Calu3 (cell line): ENCODE measurements at places on chromosomes 6 and 20.

DNA sequence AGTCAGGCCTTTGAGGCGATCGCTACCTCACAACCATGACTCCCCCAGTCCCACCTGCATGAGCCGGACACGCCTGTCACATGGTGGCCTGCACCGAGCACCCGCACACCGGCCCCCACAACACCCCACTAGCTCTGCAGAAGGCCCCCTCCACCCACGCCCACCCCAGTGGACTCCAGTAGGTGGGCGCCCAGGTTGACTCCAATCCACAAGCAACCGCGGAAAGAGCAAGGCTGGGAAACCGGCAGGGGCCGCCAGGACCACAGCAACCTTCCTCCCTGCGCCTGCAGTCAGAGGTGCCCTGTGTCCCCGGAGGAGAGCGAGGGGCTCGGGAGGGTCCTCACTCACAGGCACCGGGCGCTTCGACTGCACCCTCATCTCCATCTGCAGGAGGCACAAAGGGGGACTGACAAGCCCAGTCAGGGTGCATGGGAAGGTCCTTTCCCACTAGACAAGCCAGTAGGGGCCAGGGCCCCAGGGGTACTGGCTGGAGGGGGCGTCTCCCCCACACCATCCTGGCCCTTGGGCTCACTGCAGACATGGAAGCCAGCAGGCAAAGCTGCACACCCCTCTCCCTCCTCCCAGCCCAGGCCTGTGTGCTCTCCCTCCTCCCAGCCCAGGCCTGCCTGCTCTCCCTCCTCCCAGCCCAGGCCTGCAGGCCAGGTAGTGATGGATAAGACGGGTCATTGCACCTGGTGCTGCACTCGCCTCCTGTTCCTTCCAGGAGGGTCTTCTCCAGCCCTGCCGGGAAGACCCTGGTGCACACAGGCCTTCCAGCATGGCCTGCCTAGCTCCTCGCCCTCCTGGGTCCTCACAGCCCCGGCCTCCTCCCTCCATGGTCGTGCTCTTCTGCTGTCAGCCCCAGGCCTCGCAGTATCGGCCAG is 137.2 kb downstream of the DLL1 start:
- DNase-seq, result no peak

- no peak for DNase-seq
Measured at GRCh38 chr20:36351937-36352336, 45.8 kb downstream of the DLGAP4 start.

DNA sequence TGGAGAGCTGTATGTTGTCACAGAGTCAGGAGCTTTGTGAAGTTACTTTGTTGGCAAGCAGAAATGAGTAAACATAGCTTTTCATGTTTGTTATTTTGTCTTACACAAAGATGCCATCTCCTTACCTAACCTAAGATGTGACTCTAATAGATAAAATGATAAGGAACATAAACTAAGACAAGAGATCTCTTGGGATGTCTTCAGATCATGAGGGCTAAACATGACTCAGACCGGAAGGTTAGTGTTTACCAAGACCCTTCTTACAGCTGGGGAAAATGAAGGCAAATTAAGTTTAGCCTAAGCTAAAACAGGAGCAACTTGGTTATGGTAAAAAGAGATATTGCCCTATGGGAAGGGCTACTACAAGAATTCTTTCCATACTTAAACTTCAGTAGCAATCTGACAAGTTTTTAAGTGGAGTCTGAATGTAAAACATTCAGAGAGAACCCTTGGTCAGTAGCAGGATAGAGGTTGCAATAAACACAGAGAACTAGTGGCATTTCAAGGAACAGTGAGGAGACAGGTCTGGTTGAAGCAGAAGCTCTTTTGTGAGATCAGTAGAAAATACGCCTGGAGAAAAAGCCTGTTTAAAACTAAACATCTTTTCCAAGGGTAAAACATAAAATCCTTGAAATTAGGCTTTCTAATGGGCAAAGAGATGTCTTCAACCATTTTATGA is 29.9 kb downstream of the SGK1 start:
- DNase-seq, result no peak

DNA sequence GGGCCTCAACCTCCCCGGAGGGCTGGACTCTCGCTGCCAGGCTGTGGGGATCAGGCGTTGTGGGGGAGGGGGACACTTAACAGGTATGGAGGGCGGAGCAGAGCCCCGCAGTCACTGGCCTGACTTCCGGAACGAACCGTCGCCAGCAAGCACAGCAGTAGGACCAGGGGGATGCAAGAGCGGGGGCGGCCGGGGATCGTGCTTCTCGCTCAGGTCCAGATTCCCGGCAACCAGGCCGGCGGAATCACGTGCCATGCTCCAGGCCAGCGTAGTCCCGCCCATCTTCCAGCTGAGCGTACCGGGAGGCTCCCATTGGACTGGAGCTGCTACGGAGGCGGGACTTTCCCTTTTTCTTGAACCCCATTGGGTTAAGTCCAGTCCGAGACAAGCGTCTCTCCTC is 10.0 kb upstream of the POU5F1 start:
- peak; percentile 98 for DNase-seq

GRCh38 chr6:44935693-44936300 is 392.3 kb upstream of the RUNX2 start:
- DNase-seq, result no peak

DNA sequence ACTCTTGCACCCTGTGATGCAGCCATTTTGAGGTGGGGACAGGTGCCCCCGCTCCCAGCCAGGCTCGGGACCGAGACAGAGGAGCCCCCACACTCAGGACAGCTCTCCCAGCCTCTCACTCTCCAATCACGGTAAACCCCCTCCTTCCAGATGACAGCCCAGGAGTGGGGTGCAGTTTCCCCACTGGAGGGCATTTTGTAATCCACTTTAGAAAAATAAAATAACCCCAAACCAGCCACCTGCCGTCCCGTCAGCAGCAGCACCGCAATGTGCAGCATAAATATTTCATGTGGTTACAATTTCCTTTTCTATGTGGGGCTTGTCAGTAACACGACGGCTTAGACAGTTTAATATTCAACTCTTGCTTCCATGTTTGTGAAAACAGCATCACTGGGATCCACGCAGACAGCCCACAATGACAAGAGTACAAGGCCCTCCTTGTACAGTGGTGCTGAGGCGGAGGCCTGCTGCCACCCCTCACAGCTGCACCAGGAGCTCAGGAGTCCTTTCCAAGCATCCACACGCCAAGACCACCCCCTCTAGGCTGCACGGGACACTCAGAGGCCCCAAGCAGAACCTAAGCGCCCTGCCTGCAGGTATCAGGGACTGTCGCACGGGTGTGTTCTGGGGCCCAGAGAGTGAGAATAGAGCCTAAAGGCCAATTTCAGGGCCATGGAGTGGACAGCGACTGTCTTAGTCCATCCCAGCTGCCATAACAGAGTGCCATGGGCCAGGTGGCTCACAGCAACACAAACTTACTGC is 116.7 kb downstream of the JPH2 start:
- DNase-seq, result no peak

DNA sequence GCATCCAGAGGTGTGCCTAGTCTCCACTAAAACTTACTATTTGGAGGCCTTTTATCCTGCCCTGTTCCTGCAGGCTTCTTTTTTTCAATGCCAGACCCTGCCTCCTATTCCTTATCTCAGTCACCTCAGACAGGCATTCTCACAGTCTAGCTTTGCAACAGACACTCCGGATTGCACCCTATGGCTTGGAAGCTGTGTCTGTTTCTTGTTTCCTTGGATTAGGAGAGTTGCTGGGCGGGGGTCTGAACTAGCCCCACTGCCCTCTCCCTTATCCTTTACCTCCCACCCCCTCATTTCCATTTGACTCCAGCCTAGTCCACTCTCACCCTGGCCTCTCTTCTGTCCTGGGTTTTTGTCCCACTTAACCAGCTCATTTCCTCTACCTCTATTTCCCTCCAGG is 228.1 kb upstream of the CITED2 start:
- no peak for DNase-seq
